ENCODE measurements at places on chromosomes 6 and 20. TPM values are rescaled to one million over a fixed set of nuclear protein-coding genes. Genes with fewer than 3 reads are reported as not detected.

Gene HSPA1A
- 52.8 TPM for total RNA-seq

Gene MAK
- not detected for total RNA-seq

Gene RPS18
- 1,533 TPM for total RNA-seq

Gene MUCL3
- under 0.01 TPM for total RNA-seq

Gene BCKDHB
- total RNA-seq, result 20.3 TPM

Gene KIF25
- not detected for total RNA-seq

Gene ULBP1
- 1.7 TPM for total RNA-seq

Gene BCAS1
- total RNA-seq, result 2.3 TPM

Gene TPD52L1
- 21.7 TPM for total RNA-seq

Gene ADGB
- total RNA-seq, result not detected

Gene ARMH2
- total RNA-seq, result not detected

Gene SLC35D3
- not detected for total RNA-seq

Gene HLA-DRA
- 0.45 TPM for total RNA-seq

Gene COL21A1
- total RNA-seq, result 29.5 TPM

Gene GNAS
- 474 TPM for total RNA-seq

Gene TEAD3
- 4.6 TPM for total RNA-seq

Gene GSTA3
- total RNA-seq, result not detected

Gene RIPOR3
- 1.6 TPM for total RNA-seq

Gene NR2E1
- not detected for total RNA-seq

Data from fibroblast of the aortic adventitia (primary cell).